ENCODE measurements at places on chromosomes 11 and 22. TPM values are rescaled to one million over a fixed set of nuclear protein-coding genes. Genes with fewer than 3 reads are reported as not detected.

CD44 gene
- polyA plus RNA-seq, result 1,054 TPM

DNA sequence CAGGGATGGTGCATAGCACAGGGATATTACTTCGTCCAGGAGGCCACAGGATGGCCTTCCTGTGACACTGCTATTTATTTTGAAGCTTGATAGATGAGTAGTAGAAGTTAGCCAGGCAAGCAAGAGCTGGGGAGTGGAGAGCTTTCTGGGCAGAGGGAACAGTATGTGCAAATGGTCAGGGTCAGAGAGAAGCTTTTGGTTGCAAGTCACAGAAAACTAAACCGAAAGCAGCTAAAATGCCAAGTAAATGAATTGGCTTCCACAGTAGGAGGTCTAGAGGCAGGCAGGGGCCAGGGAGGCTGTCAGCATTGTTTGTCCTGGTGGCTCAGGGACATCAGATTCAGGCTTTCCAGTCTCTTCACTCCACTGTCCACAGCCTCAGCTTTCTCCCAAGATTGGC lies 247.5 kb downstream of the GRIK4 start:
- no peak overlapping the region for H3K4me3 ChIP-seq
- no peaks in the 10 kb centered on the region for H3K4me1 ChIP-seq
- DNase-seq, result no peak

DNA sequence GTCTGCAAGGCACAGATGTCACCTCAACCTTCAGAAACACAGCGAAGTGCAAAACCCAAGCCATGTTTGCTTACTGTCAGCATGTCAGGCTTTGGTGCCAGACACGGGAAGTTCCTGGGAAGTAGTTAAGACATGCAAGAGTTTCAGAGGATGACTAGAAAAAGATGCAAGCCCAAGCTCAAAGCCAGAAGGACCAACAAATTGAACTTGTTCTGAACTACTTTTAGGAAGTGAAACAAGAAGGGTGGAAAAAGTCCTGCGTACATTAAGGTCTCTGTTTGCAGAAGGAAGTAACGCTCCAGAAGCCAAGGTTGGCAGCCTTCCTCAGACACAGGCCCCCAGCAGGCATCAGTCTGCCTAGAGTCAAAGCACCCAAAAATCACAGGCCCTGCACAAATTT lies 2.6 kb downstream of the AP1B1 start:
- no peaks in the 10 kb centered on the region for H3K27me3 ChIP-seq
- peaks cover 33% of the 10 kb centered on the region for H3K36me3 ChIP-seq
- peak; percentile 90 for DNase-seq

CRYBA4 gene
- polyA plus RNA-seq, result not detected

NFAM1 gene
- polyA plus RNA-seq, result 36.0 TPM

GRCh38 chr22:19998232-19998951 lies 18.2 kb downstream of the ARVCF start:
- no peak overlapping the region for H3K27ac ChIP-seq
- H3K4me1 ChIP-seq, result no peaks in the 10 kb centered on the region
- no peaks in the 10 kb centered on the region for H3K27me3 ChIP-seq
- H3K4me3 ChIP-seq, result no peak overlapping the region

SHANK3 gene
- polyA plus RNA-seq, result not detected

MS4A3 gene
- polyA plus RNA-seq, result 0.26 TPM

GRCh38 chr11:90855531-90855930 lies 632.7 kb upstream of the CHORDC1 start:
- no peaks in the 10 kb centered on the region for H3K27me3 ChIP-seq
- H3K4me3 ChIP-seq, result no peak overlapping the region
- no peak overlapping the region for H3K27ac ChIP-seq
- H3K4me1 ChIP-seq, result no peaks in the 10 kb centered on the region
- no peak for DNase-seq
- H3K36me3 ChIP-seq, result no peaks in the 10 kb centered on the region

TUBA8 gene
- 0.18 TPM for polyA plus RNA-seq

- H3K27me3 ChIP-seq, result no peaks in the 10 kb centered on the region
- H3K36me3 ChIP-seq, result no peaks in the 10 kb centered on the region
- no peak overlapping the region for H3K4me3 ChIP-seq
- no peaks in the 10 kb centered on the region for H3K4me1 ChIP-seq
- H3K27ac ChIP-seq, result no peak overlapping the region
Observed at GRCh38 chr11:15875393-15875792, 481.0 kb downstream of the SOX6 start.

DNA sequence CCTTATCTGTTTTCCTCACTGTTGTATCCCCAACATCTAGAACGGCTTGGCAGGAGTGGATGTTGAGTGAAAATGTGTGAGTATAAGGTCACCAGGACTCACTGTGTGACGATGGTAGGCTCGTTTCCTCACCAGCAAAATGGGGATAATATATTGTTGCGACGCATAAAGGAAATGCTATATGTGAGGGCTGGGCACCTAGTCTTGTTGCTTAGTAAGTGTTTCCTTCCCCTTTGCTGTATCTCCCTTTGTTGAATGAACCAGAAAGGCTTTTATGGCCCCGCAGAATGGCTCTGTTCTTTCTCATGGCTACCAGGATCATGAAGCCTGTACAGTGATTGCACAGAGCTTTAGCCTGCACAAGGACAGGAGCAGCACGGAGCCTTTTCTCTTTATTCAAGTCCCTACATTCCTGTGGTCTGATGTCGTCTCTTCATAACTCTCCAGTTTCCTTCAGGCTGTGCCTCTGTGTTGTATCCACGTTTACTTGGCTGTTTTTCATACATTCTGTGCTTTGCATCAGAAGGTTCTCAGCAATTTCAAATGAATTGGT lies 5.4 kb downstream of the TNRC6B start:
- no peaks in the 10 kb centered on the region for H3K27me3 ChIP-seq
- DNase-seq, result peak; percentile 70
- H3K36me3 ChIP-seq, result no peaks in the 10 kb centered on the region
- peak overlapping the region; percentile 43 for H3K27ac ChIP-seq
- peaks cover 53% of the 10 kb centered on the region for H3K4me1 ChIP-seq

- H3K4me3 ChIP-seq, result no peak overlapping the region
- H3K27ac ChIP-seq, result no peak overlapping the region
- no peaks in the 10 kb centered on the region for H3K27me3 ChIP-seq
- peaks cover 8% of the 10 kb centered on the region for H3K4me1 ChIP-seq
- DNase-seq, result no peak
Observed at GRCh38 chr11:2706321-2706720, 6.5 kb upstream of the KCNQ1OT1 start.

DNA sequence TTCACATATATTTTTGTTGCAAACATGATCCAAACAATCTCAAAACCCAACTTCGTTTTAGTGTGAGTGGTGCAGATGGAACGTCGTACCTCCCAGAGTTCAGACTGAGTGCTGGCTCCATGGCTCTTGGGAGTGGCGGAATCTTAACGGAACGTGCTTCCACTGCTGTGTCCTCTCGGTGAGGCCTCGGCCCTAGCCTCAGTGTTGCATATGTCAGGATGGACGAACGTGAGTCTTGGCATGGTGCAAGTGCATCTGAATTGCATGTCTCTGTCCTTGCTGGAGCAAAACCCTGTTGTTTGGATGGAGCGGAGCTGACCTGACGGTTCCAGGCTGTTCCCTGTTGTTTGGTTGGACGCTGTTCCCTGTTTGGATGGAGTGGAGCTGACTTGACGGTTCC lies 306.8 kb downstream of the TBC1D22A start:
- H3K27ac ChIP-seq, result no peak overlapping the region
- peaks cover 7% of the 10 kb centered on the region for H3K36me3 ChIP-seq
- no peaks in the 10 kb centered on the region for H3K4me1 ChIP-seq
- no peak for DNase-seq
- no peaks in the 10 kb centered on the region for H3K27me3 ChIP-seq
- no peak overlapping the region for H3K4me3 ChIP-seq

OR52A1 gene
- not detected for polyA plus RNA-seq

OR52I1 gene
- not detected for polyA plus RNA-seq
